ENCODE measurements at places on chromosomes 2 and 18. TPM values are rescaled to one million over a fixed set of nuclear protein-coding genes. Genes with fewer than 3 reads are reported as not detected.

- DNase-seq, result no peak
Observed at GRCh38 chr2:224157655-224158054, 118.6 kb upstream of the SERPINE2 start.

DNA sequence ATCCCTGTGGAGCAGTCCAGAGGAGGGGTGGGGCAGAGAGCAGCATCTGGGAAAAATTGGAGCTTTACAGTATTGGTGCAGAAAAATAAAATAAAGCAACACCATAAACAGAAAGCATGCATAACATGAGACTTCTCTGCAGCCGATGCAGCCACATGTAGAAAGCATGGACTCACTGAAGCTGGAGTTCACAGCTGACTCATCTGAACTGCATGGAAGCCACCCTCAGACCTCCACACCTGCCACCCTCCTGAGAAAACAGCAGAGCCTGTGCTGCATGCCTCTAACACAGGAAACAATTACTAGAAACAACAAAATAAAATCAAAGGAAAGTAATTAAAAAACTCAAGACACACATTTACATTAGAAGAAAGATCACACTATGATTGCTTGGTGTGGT is 169.4 kb upstream of the ALKAL2 start:
- no peak for DNase-seq

DNA sequence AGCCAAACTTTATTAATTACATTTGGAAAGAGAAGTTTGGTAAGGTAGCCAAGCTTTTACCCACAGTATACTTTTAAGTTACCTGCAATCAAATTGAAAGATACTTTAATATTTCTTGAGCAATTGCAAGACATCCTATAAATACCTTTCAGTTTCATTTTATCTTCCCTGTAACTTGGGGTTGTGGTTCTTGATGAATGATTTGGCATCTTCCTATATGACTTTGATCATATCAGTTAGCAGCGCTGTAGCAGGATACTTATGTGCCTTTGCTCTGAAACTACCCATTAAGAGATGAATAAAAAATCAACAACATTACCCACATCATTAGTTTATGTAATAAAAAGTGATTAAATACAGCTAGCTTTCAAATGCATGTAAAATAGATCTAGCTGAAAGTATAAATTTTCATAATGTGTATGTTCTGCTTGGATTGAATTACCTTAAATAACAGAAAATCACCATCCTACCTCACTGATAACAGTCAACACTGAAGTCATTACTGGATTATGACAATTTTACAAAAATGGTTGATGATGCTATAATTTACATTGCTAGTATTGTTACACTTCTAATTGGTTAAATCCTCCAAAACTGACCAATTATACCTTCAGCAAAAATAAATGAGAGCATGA is 50.4 kb downstream of the MMADHC start:
- DNase-seq, result no peak

DNA sequence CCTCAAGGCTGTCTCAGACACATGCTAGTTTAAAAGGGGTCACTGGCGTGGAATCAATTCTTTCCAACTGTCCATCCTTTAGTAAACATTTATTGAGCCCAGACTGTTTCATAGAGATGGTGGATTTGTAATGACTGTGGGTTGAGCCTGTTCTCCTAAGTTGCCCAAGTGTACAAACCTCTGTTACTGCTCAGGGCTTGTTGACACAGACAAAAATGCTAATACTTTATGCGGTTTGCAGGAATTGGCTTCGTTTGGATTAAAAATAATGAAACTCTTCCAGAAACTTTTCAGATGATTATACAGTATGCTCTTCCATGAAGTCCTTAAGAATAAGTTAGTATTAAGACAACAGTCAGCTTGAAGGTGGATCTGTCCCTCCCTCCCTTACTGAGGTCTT is 83.6 kb upstream of the MGAT5 start:
- no peak for DNase-seq

GRCh38 chr2:165120740-165121467 is 82.9 kb downstream of the SCN3A start:
- DNase-seq, result no peak

- DNase-seq, result no peak
Observed at GRCh38 chr18:14086458-14087231, 45.6 kb downstream of the ZNF519 start.

DNA sequence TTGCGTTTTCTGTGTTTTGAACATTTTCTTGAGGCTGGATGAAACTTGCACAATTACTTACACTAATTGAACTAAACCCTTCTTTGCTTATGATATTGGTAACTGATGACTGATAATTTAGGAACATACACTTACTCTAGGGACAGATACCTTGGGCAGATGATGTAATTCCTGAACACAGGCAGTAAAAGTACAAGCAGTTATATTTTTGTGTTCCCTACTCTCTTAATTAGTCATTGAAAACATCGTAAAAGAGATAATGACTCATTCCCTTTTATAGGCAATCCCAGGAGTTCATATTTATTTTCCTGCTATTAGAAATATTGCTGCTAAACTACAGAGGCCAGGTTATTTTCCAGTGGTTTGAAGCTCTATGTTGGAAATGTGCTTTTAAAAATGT is 46.4 kb downstream of the CCDC85A start:
- DNase-seq, result no peak

DNA sequence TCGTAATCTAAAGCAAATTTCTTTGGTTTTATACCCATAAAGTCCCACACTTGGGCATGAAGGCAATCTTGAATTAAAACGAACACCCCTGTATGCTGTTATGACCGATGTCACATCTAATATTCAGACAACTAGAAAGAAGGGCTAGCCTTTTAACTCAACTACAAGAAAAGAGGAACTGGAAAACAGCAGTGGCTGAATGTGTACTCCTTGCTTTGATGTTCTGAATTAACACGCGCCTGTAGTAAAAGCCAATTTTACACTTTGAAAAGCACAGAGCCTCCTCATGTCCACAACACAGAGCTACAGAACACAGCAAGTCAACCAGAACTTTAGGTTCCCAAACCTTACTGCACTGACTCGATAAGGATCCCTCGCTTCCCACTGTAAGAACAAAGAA is 147.6 kb downstream of the HDAC4 start:
- DNase-seq, result no peak

- no peak for DNase-seq
Observed at GRCh38 chr2:38301340-38301968, 75.6 kb downstream of the ATL2 start.

Gene ABCA12
- polyA plus RNA-seq, result not detected

Gene MAPK4
- polyA plus RNA-seq, result not detected
